ENCODE measurements at places on chromosomes 2 and 18. TPM values are rescaled to one million over a fixed set of nuclear protein-coding genes. Genes with fewer than 3 reads are reported as not detected.

The CFAP65 gene
- not detected for total RNA-seq

The RNPEPL1 gene
- 19.8 TPM for total RNA-seq

- no peak for DNase-seq
These were observed 390.3 kb downstream of the GPD2 start for GRCh38 chr2:156826341-156826933.

DNA sequence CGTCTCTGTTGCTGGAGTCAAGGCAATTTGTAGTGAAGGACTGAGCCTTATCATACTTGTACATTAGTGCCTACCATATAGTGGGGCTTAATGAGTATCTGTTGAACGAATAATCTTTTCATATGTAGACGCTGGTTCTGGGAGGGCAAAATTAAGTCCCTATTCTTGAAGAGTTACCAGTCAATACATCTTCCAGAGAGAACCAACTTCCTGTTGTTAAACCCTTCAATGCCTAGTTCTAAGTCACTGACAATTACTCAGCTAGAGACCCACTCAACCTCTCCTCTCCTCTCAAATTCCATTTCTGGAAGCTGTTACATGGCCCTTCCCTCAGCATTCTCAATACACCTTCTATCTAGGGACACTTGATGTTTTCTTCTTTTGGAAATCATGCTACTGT, 1.1 kb upstream of the MOB4 start:
- no peak for DNase-seq

GRCh38 chr2:11796190-11797171, 50.0 kb downstream of the LPIN1 start:
- no peak for DNase-seq

All from lung microvascular endothelial cell (primary cell).